Memory B cell (primary cell): ENCODE measurements at places on chromosomes 11 and 22.

DNA sequence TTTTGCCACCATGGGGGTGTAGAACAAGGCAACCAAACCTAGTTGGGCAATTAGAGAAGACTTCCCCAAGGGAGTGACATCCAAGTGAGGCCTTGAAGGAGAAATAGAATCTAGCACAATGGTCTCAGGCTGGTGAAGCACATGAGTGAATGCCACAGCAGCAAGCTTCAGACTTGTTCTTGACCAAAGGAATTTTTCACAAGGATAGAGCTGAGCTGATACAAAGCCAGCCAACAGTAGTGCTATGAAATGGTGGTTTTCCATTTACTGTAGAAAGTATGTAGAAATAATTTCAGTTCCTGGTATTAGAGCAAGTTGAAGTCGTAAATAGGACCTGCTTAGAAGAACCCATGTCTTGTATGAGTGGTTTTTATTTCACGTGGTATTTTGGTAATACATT, 148.3 kb upstream of the RASSF10 start:
- H3K27me3 ChIP-seq, result peaks cover 8% of the 10 kb centered on the region
- H3K36me3 ChIP-seq, result no peaks in the 10 kb centered on the region
- DNase-seq, result no peak

- H3K36me3 ChIP-seq, result no peaks in the 10 kb centered on the region
- H3K4me1 ChIP-seq, result peaks cover 3% of the 10 kb centered on the region
- H3K27ac ChIP-seq, result no peak overlapping the region
- H3K4me3 ChIP-seq, result no peak overlapping the region
- H3K27me3 ChIP-seq, result peaks cover 7% of the 10 kb centered on the region
- no peak for DNase-seq
Measured at GRCh38 chr11:122107045-122107444, 9.0 kb downstream of the BLID start.

DNA sequence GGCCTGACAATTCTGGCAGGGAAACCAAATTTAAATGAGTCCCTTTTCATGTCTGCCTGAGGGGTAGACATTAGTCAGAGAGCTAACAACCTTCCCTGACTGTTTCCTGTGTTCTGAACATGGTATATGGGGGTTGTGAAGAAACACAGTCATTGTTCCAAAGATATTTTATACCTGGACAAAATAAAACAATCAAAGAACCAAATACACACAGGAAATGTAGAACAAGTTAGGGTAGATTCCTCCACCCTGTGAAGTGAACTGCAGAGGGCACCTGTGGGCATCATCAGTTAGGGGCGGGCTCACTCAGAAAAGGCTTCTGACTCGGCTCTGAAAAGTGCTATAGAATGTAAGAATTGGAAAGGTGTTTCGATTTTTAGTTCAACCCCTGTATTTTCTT, 231.9 kb upstream of the CADM1 start:
- H3K36me3 ChIP-seq, result no peaks in the 10 kb centered on the region
- H3K27ac ChIP-seq, result no peak overlapping the region
- DNase-seq, result no peak
- no peak overlapping the region for H3K4me3 ChIP-seq
- H3K27me3 ChIP-seq, result no peaks in the 10 kb centered on the region

- no peak for DNase-seq
- H3K36me3 ChIP-seq, result peaks cover 8% of the 10 kb centered on the region
- no peaks in the 10 kb centered on the region for H3K4me1 ChIP-seq
- no peak overlapping the region for H3K4me3 ChIP-seq
- H3K27ac ChIP-seq, result no peak overlapping the region
- H3K27me3 ChIP-seq, result no peaks in the 10 kb centered on the region
Measured at GRCh38 chr11:75795276-75796090, 19.5 kb upstream of the UVRAG start.

DNA sequence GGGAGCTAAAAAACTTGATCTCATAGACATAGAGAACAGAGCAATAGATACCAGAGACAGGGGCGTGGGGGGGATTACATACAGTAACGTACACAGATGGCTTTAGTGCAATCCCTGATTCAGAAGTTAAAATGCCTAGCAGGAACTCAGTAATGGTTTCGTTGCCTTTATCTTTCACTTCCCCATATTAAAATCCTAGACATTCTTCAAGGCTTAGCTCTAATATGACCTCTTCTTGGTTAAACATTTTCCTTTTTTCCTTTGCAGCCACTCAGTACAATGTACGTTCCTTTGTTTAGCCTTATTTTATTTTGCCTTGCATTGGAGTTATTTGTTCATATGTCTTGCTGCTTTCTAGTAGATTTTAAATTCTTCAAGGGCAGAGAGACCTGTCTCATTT, 104.9 kb downstream of the C11orf87 start:
- no peak for DNase-seq
- no peaks in the 10 kb centered on the region for H3K4me1 ChIP-seq
- no peaks in the 10 kb centered on the region for H3K27me3 ChIP-seq

GRCh38 chr11:68855205-68855981, 13.7 kb upstream of the CPT1A start:
- peak; percentile 5 for DNase-seq
- peaks cover 7% of the 10 kb centered on the region for H3K27me3 ChIP-seq
- peak overlapping the region; percentile 80 for H3K4me3 ChIP-seq
- no peaks in the 10 kb centered on the region for H3K4me1 ChIP-seq

DNA sequence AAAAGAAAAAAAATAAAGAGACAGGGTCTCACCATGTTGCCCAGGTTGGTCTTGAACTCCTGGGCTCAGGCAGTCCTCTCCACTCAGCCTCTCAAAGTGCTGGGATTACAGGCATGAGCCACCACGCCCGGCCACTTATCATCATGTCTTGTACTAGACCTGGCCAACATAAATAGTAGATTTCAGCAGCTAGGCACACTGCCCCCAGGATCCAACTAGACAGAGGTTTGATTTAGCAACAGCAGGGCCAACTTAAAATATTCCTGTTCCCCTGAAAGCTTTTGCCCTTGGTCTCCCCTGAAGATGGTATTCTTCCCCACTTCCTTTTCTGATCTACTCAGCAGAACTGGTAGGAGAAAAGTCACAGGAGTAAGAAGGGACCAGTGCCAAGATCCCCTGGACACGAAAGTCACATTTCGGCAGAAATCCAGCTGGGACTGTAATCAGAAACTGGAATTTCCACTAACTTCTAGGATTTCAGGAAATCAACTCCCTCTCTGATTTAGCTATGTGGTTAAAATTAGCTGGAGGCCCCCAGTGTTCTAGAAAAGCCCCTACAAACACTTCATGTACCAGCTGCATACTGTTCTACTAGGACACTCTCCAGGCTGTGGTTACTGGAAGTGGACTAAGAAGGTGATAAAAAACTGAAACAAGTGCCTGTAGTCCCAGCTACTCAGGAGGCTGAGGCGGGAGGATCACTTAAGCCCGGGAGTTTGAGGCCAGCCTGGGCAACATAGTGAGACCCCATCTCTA, 8.9 kb upstream of the PPP2R1B start:
- peaks cover 19% of the 10 kb centered on the region for H3K4me1 ChIP-seq
- no peaks in the 10 kb centered on the region for H3K27me3 ChIP-seq
- H3K36me3 ChIP-seq, result no peaks in the 10 kb centered on the region
- H3K4me3 ChIP-seq, result no peak overlapping the region
- DNase-seq, result no peak
- no peak overlapping the region for H3K27ac ChIP-seq

- no peak overlapping the region for H3K27ac ChIP-seq
- peaks cover 14% of the 10 kb centered on the region for H3K27me3 ChIP-seq
- DNase-seq, result no peak
- no peaks in the 10 kb centered on the region for H3K36me3 ChIP-seq
- no peak overlapping the region for H3K4me3 ChIP-seq
Measured at GRCh38 chr11:125943661-125944349, 2.0 kb upstream of the VSIG10L2 start.
